A172 (cell line): ENCODE measurements at places on chromosomes 2 and 18.

GRCh38 chr18:62187543-62188510 lies 772 bp downstream of the RELCH start:
- DNase-seq = peak; percentile 1

DNA sequence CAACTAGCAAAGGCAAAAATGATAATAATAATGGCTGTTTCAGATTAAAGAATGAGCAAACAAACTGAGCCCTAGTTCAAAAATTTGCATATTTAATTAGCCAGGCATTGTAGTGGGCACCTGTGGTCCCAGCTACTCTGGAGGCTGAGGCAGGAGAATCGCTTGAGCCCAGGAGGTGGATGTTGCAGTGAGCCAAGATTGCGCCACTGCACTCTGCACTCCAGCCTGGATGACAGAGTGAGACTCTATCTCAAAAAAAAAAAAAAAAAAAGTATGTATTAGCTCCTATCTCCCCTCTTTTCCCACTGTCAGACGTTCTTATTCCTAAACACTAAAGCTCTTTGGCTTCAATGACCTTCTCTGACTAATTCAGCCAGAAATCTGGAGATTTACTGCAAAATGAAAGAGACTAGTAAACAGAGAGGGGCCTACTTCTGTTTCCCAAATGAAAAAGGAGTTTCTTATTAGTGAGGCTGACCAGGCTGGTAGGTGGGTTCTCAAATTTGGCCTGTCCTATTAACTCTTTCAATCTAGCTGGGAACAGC lies 3.9 kb upstream of the SRBD1 start:
- DNase-seq = no peak

- peak; percentile 23 for DNase-seq
These were observed 374.7 kb downstream of the LNPK start for GRCh38 chr2:175627405-175627804.

GRCh38 chr2:53098696-53099078 lies 668.9 kb upstream of the CHAC2 start:
- DNase-seq = no peak

GRCh38 chr2:189188115-189188805 lies 8.7 kb upstream of the COL5A2 start:
- no peak for DNase-seq

- DNase-seq = no peak
These were observed 178.7 kb upstream of the SH3BP4 start for GRCh38 chr2:234773129-234773528.

DNA sequence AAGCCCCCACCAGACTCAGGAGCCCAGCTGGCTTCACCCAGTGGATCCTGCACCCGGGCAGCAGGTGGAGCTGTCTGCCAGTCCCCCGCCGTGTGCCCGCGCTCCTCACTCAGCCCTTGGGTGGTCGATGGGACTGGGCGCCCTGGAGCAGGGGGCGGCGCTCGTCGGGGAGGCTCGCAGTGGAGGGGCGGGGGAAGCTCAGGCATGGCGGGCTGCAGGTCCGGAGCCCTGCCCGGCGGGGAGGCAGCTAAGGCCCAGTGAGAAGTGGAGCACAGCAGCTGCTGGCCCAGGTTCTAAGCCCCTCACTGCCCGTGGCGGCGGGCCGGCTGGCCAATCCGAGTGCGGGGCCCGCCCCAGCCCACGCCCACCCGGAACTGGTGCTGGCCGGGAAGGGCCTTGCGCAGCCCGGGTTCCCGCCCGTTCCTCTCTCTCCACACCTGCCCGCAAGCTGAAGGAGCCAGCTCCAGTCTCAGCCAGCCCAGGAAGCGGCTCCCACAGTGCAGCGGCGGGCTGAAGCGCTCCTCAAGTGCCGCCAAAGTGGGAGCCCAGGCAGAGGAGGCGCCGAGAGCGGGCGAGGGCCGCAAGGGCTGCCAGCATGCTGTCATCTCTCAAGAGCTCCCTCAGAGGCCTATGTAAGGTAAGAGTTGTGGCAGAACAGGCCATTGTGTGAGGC lies 1307.8 kb upstream of the TMEFF2 start:
- DNase-seq = no peak

GRCh38 chr2:98900721-98901120 lies 35.3 kb downstream of the CRACDL start:
- no peak for DNase-seq

- DNase-seq = no peak
These were observed 1.9 kb downstream of the CMPK2 start for GRCh38 chr2:6863792-6864191.

- no peak for DNase-seq
These were observed 2.7 kb downstream of the KATNAL2 start for GRCh38 chr18:46920067-46920466.

DNA sequence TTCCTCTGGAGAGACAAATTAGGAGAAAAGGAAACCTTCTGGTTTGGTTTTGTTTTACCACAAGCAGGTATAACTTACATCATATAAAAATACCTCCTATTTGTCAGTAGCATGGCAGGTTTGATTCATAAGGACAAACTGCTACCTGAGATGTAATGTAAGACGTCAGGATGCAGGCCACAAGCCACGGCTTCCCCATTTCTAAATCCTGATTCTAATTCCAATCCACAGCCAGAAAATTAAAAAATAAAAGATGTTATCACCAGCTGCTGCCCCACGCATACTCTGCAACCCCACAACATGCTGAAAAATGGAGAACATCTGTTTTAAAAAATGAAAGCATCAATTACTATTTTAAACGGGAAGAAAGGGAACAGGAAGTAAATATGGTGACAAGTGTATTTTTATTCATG lies 197.6 kb downstream of the BCL11A start:
- DNase-seq = no peak

- DNase-seq = no peak
These were observed 217.6 kb downstream of the HDAC4 start for GRCh38 chr2:239182981-239183791.

GRCh38 chr2:181042706-181043105 lies 62.3 kb downstream of the UBE2E3 start:
- DNase-seq = no peak

- no peak for DNase-seq
These were observed 55.8 kb upstream of the TMEM178A start for GRCh38 chr2:39609917-39610316.

GRCh38 chr2:221943076-221943810 lies 355.6 kb downstream of the PAX3 start:
- DNase-seq = peak; percentile 69

DNA sequence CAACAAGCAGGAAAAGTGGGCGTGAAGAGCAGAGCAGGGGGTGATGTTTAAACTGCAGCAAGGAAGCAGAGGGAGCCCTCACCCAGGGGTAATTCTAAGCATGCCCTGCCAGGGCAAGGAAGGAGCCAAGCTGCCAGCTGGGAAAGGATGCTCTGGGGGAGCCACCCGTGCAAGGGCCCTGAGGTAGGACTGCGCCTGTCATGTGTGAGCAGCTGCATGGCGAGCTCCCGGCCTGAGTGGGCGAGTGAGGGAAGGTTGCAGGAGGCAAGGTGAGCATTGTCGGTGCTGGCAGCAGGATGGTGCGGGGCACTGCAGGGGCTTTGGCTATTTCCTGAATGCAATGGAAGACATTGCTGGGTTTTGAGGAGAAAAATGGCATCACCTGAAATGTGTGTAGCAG lies 107.2 kb downstream of the COPS8 start:
- DNase-seq = no peak

- peak; percentile 13 for DNase-seq
These were observed 645 bp downstream of the KCTD18 start for GRCh38 chr2:200509235-200509611.

GRCh38 chr2:43376523-43377198 lies 150.3 kb upstream of the ZFP36L2 start:
- no peak for DNase-seq

DNA sequence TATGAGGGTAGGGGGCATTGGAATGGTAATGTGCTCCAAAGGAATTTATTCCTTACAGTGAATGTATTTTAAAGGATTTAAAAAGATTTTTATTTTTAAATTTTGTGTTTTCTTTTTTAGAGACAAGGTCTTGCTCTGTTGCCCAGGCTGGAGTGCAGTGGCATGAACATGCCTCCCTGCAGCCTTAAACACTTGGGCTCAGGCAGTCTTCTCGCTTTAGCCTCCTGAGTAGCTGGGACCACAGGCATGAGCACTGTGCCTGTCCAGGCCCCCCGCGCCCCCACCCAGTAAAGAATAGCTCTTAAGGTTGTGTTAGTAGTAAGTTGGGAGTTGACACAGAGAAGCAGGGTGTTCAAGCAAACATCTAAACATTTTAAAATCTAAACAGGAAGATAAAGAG lies 36.6 kb downstream of the PHLPP1 start:
- no peak for DNase-seq

DNA sequence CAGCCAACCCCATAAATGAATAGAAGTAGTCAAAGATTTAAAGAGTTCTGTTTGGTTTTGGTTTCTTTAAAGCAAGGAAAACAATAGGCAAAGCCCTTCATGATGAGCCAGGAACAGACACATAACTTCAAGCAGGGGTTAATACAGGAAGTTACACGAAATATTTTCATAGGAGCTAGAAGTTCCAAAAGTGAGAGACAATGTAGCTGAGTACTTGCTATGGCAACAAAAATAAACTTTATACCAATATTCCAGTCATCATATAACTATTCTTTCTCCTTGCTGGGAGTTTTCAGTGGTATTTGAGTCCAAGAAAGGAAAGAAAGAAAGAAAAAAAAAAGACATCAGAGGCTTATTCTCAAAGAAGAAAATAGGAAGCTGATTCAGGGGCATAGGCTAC lies 56.2 kb downstream of the COBLL1 start:
- no peak for DNase-seq

- no peak for DNase-seq
These were observed 132.1 kb downstream of the GBX2 start for GRCh38 chr2:236036045-236036444.

DNA sequence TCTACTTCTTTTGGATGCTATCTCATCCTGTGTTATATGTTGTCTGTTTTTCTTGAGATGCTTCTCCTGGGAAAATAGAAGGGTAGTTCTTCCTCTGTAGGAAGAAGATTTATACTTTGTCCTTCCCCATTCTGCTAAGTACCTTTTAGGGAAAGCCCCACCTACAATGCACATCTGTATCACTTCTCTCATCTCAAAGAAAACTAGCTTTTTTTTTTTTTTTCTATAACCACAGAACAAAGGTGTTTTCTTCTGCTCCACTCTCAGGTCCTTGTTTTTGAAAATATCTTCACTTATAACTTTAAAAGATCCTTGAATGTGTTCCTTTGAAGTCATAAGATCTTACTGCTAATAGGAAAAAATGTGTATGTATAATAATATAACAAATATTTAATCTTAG lies 30.8 kb downstream of the CCDC150 start:
- DNase-seq = no peak

GRCh38 chr2:220127311-220127710 lies 499.9 kb downstream of the SLC4A3 start:
- no peak for DNase-seq

DNA sequence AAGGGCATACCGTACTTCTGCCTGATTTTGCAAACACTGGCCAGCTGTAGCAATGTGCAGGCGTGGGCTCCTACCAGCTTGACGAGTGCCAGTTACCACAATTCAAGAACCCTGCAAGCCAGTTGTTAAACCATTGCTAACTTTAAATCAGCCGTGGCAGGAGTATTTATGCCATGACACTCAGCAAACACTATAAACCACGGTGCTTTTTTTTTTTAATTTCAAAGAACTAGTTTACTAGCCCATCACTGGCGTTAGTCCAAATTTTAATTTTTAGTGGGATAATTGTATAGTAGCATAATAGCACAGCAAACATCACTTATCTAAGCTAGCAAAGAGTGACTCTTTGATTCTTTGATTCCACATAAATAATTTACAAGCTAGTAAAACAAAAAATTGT lies 111.1 kb downstream of the COL4A4 start:
- DNase-seq = no peak

DNA sequence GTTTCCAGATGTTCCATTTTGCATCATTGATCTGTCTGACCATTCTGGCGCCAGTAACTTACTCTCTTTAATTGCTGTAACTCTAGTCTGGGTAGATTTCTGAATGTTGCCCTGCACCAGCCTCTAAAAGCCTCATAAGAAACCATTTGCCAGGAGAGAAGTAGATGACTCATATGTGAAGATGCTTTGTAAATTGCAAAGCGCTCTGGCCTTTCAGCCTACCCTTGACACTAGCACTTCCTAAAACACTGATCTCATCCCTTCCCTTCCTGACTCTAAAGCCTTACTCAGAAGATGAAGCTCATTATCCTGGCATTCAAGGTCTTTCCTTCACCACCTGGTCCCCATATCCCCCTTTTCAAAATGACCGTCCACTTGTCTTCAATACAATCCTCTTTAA lies 193.2 kb upstream of the MEX3C start:
- DNase-seq = peak; percentile 33

DNA sequence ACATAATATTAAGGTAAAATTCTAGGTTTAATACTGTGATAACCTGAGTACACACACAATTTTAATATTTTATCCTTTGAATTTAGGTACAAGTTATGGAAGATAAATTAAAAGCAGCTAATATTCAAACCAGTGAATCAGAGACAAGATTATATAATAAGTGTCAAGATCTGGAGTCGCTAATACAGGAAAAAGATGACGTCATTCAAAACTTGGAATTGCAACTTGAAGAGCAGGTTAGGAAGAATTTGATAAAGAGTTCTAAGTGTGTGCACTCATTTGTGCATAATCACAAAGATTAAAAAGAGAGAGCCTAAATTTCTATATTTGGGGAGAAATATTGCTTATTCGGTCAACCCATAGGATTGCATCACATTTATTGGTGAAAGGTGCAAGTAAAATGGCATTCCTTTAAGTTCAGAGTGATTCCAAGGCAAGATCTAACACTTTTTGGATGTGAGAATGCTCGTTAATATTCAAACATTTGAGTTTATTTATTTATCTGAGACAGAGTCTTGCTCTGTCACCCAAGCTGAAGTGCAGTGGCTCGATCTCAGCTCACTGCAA lies 16.3 kb upstream of the C1GALT1C1L start:
- no peak for DNase-seq

DNA sequence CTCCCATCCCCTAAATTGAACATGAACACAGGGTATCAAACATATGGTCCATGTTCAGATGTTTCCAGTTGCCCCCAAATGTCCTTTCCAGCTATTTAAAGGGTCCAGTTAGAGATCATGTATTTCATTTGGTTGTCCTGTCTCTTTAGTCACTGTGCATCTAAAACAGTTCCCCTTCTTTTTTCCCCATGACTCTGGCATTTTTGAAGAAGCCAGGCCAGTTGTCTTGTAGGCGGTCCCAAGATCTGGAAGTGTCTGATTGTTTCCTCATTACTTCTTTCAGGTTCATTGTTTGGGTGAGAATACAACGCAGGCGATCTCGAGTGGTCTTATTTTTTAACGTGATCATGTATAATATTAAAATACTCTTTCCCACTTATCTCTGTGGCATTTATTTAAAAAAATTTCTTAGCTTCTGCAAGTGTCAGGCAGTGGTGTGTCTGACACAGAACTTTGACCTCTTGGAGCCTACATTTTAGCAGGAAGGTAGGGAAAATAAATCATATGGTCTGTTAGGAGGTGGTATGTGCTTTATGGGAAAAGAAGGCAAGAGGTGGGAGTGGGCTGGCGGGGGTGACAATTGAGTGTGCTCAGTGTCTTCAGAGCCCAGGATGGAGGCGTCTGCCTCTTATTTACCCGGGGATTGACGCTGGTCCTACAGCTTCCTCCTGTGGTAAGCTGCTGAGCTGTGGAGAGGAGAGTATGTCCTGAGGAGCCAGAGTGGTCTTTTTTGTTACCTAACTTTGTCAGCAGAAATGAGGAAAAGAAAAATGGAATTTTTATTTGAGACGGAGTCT lies 8.1 kb downstream of the RAB31 start:
- DNase-seq = no peak
